ENCODE measurements at places on chromosomes 4 and X.

DNA sequence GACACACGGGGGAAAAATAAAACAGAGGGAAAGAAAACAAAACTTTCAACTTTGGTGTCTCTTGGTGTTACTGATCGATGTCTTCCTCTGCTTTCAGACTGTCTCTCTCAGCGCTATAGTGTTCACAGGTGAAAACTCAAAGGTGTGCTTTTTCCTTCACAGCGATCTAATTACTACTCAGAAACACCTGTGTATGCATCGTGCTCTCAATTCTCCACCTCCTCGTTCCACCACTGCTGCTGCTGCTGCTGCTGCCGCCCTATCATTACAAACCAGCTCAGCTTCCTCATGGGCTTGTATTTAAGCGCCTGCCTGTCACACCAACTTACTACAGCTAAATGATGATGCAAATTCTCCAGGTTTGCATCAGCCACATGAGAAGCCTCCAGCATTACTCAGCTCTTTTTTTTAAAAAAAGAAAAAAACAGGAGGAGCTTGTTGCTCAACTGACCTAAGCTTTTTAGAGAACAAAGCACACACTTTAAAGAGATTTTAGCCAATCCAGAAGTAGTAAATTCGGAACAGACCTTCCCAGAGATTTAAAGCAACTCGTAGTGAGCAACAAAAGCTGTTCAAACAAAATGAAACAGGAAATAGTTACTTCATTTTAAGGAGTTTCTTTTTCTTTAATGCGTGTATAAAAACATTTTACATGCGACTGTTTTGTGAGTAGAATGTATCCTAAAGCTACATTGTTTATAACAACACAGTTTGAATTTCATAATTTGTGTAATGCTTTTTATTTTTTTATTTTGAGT lies at the start of gene SLC7A11:
Gene SLC7A11, minus strand, starts transcription at position 274 of the 758 bp plus-strand sequence. CDS start 280 bp downstream, outside the sequence.
- DNase-seq, result no peak

- DNase-seq, result no peak
These were observed 17.3 kb upstream of the CWH43 start for GRCh38 chr4:48968814-48969213.

GRCh38 chr4:5460106-5460801 lies 248.1 kb downstream of the EVC2 start:
- DNase-seq, result no peak

GRCh38 chrX:14865201-14865600 lies 7.7 kb downstream of the FANCB start:
- no peak for DNase-seq

DNA sequence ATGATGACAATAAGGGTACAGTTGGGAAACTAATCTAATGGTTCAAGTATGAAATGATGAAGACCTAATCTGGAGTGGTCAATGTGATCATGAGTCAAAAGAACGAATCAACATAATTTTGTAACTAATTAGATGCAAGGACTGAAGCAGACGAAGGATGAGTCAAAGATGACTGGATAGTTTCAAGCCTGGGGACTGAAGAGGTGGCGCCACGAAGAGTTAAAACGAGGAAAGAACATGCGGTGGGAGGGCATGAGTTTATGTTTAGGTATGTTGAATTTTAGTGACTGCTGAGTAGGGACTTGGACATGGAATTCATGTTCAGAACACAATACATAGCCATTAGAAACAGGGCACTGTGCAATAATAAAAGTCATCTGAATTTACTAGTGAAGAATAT lies 221.5 kb upstream of the FAM241A start:
- DNase-seq, result no peak

- DNase-seq, result no peak
These were observed 48.4 kb downstream of the PRKG2 start for GRCh38 chr4:81166458-81167160.

DNA sequence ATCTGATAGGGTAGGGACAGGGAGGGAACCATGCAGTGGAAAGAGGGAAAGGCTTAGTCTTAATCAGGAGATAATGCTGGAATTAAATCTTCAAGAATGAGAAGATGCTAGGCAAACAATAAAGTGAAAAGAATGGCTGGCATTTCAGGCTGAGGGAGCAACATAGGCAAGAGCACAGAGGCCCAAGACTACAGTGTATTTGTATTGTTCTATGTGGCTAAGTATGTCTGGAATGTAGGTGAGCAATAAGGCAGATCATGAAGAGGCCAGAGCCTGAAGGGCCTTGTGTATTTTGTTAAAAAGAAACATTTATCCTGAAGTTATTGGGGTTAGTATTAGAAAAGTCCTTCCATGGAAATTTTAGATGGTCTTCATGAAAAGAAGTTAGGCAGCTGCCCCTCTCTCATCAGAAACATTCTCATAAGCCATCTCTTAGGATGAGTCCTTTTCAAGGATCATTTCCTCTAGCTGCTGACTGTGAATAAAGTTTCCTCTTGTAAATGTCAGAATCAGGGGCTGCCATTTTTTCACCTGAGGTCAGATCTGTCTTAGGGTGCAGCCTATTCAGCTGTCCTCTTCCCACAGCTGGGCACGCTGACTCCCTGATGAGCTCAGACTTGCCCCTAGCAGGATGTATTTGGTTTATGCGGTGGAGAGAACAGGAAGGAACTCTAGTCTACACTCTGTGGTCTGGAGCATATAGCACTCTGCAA lies 46.3 kb downstream of the ATP10D start:
- DNase-seq, result peak; percentile 12

DNA sequence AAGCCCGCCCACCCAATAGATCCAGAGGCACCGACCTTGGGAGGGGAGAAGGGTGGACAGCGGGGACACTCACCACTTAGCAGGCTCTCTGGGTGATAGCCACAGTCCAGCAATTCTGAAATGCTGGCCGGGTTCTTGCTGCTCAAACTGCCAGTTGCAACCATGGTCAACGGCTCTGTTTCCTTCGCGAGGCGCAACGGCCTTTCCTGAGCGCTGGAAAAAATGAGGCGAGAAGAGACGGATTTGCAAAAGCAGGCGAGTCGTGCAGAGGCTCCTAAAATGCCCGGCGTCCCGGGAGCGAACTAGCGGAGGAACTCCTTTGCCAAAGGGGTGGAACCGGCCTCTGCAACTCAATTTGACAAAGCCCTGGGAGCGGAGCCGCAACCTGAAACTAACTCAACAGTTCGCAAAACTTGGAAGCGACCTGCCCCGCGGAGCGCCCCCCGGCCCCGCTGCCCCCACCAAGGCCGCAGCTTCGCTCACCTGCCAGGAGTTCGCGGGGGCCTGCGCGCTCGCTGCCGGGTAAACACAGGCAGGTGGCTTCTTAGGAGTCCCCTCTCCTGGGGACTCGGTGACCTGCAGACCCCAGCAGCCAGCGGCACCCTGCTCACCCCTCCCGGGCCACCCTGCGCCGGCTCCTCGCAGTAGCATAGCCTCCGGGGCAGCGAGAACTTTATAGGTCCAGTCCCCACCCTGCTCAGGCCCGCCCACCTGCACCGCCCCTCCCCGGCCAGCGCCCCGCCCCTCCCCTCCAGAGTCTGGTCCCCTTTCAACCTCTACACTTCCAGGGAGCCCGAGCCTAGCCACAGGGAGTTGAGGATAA lies at the start of gene DDIT4L:
Gene DDIT4L, minus strand, starts transcription at position 649 of the 823 bp plus-strand sequence. Its CDS starts 485 bp downstream, at position 164.
- DNase-seq, result no peak

GRCh38 chrX:51456246-51456645 lies 40.1 kb downstream of the NUDT11 start:
- no peak for DNase-seq

DNA sequence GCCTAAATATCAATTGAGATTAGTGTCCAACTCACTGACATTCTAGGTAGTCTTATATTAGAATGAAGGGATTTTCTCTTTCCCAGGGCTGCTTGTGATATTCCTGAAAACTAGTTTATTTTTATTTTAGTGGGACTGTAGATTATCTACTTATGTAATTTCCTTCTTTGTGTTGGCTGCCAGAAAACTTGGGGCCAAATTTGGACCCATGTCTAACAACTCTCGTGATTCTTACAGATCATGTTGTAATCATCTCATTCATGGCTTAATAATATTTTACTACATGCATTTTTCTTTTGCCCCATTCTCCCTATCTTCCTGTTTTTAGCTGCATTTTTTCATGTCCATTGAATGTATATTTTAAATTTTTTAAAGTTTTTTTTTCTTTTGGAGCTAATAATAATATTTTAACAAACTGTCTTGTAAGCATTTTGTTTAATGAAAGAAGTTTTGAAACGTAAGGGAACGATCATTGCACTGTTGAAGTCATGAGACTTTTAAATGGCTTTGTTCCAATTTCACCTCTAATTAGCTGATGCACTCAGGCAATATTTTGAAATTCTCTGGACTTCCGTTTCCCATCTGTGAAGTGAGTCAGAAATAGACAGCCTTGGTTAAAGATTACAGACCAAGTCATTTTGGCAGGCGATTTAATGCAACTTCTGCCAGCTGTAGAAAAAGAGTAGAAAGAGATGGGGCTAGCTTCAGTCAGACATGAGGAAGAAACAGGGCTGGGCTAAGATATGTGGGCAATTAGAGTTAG lies 14.3 kb upstream of the TDO2 start:
- DNase-seq, result no peak

- DNase-seq, result no peak
These were observed 230.3 kb upstream of the PGRMC2 start for GRCh38 chr4:128517739-128518510.

GRCh38 chr4:87141428-87141827 lies 79.0 kb downstream of the KLHL8 start:
- no peak for DNase-seq

GRCh38 chrX:9927698-9928482 lies 39.3 kb upstream of the CLDN34 start:
- no peak for DNase-seq

GRCh38 chr4:55314141-55314820 lies 31.8 kb upstream of the SRD5A3 start:
- DNase-seq, result no peak

GRCh38 chrX:41066391-41066790 lies 18.9 kb upstream of the USP9X start:
- no peak for DNase-seq

GRCh38 chr4:87677731-87678130 lies 27.7 kb downstream of the DMP1 start:
- DNase-seq, result no peak

- no peak for DNase-seq
These were observed 9.3 kb upstream of the GRPR start for GRCh38 chrX:16113978-16114565.

GRCh38 chr4:110837896-110838450 lies 215.1 kb upstream of the PITX2 start:
- DNase-seq, result no peak

GRCh38 chr4:56424697-56425514 lies 10.5 kb downstream of the PPAT start:
- DNase-seq, result peak; percentile 26

DNA sequence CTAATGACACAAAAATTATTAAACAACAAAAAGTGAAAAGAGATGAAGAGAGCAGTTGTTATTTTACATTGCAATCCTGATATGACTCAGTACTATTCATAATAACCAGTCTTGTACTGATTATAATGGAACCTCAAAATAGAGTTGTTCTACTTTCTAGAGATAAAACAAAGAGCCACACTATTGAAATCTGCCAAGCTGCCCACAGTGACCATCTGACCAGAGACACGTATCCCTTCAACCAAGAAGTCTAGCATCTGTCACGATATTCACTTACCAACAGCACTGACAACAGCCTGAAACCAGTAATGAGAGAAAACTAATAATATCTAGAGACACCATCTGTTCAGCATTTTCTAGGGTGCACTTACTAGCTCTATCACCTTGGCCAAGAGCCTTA lies 466.7 kb downstream of the NKX6-1 start:
- DNase-seq, result no peak

GRCh38 chrX:130841776-130842175 lies 61.2 kb downstream of the ENOX2 start:
- no peak for DNase-seq

GRCh38 chrX:52359614-52360232 lies 9.1 kb upstream of the XAGE2 start:
- no peak for DNase-seq

- DNase-seq, result no peak
These were observed 90.2 kb upstream of the SLITRK2 start for GRCh38 chrX:145727476-145727875.

- DNase-seq, result no peak
These were observed 58.4 kb upstream of the COX18 start for GRCh38 chr4:73127839-73128453.

DNA sequence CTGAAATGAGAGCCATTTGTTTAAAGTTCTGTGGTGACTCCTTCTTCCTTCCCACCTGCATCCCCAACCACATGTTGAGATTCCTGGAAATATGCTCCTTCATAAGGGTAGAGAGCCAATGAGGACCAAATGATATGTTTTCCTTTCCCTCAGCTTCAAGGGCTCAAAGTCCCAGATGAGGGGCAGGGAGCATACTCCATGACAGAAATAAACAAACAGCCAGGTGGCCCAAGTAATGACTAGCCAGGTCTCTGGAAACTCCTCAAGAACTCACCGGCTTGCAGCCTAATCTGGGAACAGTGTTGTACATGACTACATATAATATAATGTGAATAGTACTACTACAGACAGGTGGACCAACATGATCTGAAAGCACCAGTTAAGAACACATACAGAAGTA lies 392.3 kb downstream of the PACRGL start:
- DNase-seq, result no peak

DNA sequence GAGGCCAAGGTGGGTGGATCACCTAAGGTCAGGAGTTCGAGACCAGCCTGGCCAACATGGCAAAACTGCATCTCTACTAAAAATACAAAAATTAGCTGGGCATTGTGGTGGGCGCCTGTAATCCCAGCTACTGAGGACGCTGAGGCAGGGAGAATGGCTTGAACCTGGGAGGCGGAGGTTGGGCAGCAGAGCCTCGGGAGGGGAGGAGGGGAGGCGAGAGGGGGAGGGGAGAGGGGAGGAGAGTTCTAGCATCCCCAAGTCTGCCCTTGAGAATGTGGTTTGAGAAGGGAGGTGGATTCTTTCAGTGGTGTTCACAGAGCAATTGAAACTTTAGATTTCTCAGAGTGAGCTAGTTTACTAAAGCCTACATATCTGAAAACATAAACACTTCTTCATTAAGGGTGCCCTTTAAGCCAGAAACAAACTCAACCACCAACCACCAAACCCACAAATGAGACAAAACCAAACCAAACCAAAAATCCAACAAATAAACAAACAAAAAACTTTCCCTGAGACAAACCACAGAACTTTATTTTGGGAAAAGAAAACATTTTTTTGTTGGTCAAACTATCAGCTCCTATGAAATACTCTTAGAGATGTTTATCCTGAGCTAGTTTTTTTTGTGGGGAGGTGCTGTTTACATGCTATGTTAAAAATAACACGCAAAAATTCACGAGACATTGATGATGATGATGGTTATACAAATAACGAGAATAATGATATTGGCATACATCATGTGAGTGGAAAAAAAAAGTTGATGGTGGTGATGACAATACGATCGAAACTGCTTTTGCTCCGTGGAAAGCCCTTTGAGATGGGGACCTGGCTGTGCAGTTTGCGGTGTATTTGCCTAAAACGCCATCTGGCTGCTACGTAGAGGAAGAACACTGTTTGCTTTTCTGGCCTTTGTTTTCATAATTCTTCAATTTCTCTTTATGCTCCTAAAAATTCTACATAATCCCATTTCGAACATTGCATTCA lies 98.2 kb upstream of the PRKX start:
- no peak for DNase-seq

- no peak for DNase-seq
These were observed 10.4 kb upstream of the G3BP2 start for GRCh38 chr4:75683482-75684155.

Data from stimulated activated CD8-positive, alpha-beta memory T cell treated with anti-CD3 and anti-CD28 coated beads, Interleukin-15, amount 100 ng/mL, for 1 hour (primary cell).